Kidney capillary endothelial cell (primary cell): ENCODE measurements at places on chromosomes 11 and 22.

- DNase-seq, result no peak
Measured at GRCh38 chr11:47587039-47587716, 700 bp downstream of the FAM180B start.

- DNase-seq, result no peak
Measured at GRCh38 chr22:42562279-42562678, 8.5 kb downstream of the SERHL2 start.

- DNase-seq, result no peak
Measured at GRCh38 chr11:109229682-109230081, 192.3 kb upstream of the C11orf87 start.

GRCh38 chr11:35579557-35580396 lies 38.5 kb upstream of the FJX1 start:
- DNase-seq, result peak; percentile 68

GRCh38 chr11:108967571-108967970 lies 302.7 kb downstream of the DDX10 start:
- DNase-seq, result no peak

DNA sequence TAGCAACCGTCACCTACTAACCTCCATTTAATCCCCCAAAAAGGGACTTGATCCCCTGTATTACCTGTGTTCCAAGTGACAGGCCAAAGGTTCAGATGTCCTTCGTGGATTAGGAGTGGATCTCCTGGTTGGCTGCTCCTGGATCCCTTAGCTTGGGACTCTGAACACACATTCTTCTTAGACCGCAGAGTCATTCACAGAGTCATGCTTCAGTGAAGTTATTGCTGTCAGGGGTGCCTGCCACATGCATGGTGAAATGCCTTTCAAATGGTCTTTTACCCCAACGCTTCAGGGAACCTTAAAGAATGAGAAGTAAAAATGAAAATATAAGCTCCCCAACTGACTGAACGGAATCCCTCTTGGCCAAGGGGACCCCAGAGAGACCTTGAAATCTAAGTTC lies 49.1 kb downstream of the ADAMTS8 start:
- DNase-seq, result no peak

GRCh38 chr11:19398772-19399527 lies 158.2 kb upstream of the E2F8 start:
- no peak for DNase-seq

- DNase-seq, result no peak
Measured at GRCh38 chr11:100525635-100526034, 161.5 kb upstream of the ARHGAP42 start.
